ENCODE measurements at places on chromosomes 7 and 10.

DNA sequence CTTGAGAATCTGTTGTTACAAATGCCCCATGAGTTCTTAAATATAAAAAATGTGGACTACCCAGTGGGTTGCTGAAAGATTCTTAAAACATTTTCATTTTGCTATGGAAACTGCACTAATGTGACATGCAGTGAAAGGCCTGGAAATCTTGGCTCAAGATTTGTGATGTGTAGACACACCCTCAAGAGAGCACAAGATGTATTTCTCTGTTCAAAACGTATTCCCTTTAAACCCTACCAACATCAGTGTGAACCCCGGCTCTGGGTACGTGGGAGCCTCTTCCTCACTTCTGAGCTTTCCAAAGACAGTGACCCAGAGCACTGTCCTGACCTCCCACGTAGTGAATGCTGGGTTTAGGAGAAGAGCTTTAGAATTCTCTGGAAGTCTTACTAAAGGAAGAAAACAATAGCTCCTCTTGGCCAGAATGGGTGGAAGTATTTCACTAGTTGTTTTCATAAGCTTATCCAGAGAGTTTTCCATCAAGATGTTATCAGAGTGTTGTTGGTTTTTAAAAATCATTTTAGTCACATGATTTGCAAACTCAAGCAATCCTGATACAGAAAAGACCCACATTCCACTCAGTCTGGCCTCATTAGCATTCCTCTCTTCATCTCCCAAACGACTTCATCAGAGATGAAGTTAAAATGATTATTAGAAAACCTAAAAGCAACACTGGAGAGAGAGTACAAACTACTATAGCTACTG lies 81.5 kb upstream of the AFAP1L2 start:
- DNase-seq, result no peak

DNA sequence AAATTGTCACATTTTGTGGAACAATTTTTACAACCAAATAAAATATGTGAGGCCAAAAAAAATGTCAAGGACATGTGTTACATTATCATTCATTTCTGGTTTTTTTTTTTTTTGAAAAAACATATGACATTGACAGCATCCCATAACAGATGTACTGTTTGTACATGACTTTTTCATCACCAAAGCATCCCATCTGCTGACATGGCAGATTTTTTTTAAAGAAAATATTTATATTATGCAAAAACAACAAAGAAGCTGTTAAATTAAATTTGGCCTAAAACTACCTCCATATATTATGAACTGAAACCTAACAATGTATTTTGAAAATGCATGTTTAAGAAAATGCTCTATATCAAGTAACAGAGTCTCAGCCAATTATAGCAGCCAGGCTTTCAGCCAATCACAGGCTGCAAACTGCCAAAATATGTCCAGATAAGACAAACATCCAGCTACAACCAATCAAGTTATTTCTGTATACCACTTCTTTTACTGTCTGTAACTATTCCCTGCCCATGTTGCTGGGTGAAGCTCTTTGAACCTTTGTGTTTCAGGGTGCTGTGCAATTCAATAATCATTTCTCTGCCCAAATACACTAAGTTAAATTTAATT lies 1111.8 kb downstream of the GRM8 start:
- DNase-seq, result no peak

GRCh38 chr10:119078422-119079179 lies 2.0 kb downstream of the EIF3A start:
- no peak for DNase-seq

DNA sequence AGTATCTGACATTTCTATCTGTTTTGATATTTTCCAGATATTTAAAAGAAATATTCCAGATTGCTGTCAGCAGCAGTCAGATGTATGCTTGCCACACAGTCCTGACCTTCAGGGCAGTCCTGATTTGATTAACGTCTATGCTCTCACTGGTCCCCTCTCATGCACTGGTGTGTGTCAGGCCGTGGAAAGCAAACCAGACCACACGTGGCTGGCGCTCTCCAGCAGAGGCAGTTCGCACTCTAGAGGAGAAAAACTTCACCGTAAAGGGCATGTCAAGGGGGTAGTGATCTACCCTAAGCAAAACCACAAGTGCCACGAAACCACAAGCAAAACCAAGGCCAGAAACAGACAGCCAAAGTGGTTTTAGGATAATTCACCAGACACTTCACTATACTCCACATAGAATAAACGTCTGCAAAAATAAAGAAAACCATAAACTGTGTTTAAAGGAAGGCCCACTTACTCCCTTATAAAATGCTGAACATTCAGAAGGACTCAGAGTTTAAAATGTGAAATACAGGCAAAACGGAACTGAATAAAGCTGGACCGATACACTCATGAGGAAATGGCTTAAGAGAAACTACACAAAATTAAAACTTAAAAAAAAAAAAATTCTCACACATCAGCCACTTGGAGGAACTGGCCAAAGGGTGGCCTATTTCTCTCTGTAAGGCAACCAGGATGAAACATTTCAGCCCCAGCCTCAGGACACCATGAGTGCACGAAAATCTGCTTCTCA lies 26.4 kb downstream of the PARP12 start:
- peak; percentile 29 for DNase-seq

DNA sequence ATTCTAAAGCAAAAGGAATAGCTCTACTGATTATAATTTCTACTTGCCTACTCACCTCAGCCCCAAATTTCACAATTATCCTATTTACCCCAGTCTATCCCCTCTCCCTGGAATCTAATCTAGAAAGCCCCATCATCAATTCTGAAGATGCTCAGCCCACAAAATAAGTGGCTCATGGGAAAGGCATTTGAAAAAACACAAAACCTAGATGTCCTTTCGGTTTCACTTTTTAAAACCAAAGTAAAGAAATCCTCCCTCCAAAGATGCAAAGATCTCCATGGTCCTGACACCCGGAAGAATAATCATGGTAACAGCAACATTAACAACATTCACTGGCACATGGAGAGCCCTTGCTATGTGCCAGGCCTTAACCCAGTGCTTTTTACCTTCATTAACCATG lies 224.8 kb downstream of the FGFR2 start:
- no peak for DNase-seq

DNA sequence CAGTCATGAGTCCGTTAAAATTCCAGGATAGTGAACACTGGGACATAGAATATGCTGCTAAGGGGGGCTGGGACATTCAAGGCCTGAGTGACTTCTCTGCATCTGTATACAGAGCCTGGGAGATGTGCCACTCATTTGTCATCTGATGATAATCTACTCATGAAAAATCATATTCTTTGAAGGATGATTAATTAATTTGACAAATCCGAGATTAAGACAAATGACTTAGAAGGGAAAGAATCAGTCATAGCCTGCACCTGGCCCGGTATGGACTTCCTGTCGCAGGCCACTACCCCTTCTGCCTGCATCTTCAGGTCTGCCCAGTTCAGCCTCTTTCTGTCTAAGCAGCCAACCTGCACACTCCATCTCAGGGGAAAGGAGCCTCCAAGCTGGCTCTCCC lies 18.8 kb upstream of the FAM170B start:
- DNase-seq, result no peak

GRCh38 chr10:4984971-4985594 lies 18.6 kb downstream of the AKR1C2 start:
- DNase-seq, result no peak

GRCh38 chr7:23242321-23242720 lies 4.3 kb upstream of the GPNMB start:
- DNase-seq, result peak; percentile 91

All from inflammatory macrophage (primary cell).